Kidney epithelial cell (primary cell): ENCODE measurements at places on chromosomes 16 and 17. TPM values are rescaled to one million over a fixed set of nuclear protein-coding genes. Genes with fewer than 3 reads are reported as not detected.

KRT16 gene
- 4.2 and 4.8 TPM in 2 replicates for total RNA-seq

KRT13 gene
- total RNA-seq = 0.96 TPM in 1 of 2 replicates, not detected in the other

SLC5A10 gene
- total RNA-seq = not detected in 2 replicates

RCVRN gene
- 0.21 TPM in 1 of 2 replicates, not detected in the other for total RNA-seq

DNA sequence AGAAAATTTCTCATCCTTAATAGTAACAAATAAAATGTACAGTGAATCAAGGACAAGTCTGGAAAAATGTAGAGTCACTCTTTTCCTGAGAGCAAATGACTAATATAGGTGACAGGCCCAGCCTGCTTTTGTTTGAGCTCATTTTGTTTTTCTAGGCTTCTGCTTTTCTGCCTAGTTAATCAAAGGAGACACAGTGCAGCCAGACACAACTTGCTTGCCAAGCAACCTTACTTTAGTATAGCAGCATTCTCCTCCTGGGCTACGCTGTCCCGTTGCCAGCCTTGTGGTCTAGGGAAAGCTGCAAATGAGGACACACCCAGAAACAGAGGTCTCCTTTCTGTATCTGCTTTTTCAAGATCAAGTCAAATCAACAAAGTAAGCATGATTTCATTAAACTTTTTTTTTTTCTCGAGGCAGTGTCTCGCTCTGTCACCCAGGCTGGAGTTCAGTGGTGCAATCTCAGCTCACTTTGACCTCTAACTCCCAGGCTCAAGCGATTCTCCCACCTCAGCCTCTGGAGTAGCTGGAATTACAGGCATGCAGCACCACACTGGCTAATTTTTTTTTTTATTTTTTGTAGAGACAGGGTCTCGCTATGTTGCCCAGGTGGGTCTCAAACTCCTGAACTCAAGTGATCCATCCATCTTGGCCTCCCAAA lies 17.2 kb downstream of the GINS3 start:
- DNase-seq = peak; percentile 56

DNA sequence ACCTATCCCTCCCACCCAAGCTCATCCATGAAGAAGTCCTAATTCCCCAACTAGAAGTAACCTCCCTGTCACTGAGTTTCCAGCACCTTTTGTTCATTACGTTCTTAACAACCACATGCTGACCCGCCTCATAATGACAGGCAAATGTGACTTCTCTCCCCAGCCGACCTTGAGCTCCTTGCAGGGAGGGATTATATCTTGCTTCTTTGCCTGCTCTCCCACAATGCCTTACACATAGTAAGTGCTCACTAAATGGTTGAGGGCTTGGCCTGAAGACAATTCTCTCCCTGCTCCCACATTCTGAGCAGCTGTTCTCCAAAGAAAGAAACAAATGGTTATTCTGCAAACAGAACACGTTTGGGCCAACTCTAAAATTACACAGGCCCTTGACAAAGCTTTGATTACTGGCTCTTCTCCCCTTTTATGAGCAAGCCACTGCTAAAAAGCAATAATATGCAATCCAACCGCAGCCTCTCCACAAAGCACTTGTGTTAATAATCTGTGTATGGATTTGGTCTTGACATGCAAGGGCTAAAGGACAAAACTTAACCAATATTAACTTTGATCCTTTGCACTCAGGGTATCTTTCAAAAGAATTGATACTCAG lies 23.2 kb downstream of the SLC39A11 start:
- no peak for DNase-seq

DNA sequence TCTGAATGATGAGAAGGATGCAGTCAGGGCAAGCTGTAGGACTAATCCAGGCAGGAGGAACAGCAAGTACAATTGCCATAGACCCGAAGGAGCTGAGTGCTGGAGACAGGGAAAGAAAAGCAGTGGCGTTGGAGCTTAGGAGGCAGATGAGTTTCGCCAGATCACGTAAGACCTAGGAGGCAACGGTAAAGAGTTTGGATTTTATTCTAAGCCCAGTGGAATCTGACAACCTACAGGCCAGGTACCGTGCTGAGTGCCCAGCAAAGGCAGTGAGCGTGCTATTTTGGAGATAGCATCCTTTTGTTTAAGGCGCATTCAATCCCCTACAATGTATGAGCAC lies 1.2 kb downstream of the USP43 start:
- DNase-seq = no peak

- no peak for DNase-seq
Measured at GRCh38 chr17:81380666-81381518, 14.4 kb upstream of the BAHCC1 start.

- DNase-seq = no peak
Measured at GRCh38 chr16:4696172-4696904, 3.0 kb downstream of the NUDT16L1 start.

DNA sequence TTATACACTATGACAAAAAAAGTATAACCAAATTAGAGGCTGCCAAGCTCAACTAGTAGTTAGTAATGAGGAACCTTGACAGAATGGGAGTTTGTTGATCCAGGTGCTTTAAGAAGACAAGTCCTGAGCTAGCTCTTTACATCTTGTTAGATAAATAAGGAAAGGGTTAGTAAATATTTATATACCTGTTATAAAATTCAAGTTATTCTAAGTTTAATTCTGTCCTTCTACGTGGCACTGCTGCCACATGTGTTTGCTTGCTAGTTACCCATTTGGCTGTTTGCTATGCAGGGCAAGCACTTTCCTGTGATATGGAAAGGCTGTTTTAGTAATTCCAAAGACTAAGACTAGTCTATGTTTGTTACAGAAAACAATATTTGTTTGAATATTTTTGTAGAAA lies 180.5 kb downstream of the MYO1D start:
- no peak for DNase-seq

- no peak for DNase-seq
Measured at GRCh38 chr17:75227729-75228128, 22.2 kb downstream of the NUP85 start.

DNA sequence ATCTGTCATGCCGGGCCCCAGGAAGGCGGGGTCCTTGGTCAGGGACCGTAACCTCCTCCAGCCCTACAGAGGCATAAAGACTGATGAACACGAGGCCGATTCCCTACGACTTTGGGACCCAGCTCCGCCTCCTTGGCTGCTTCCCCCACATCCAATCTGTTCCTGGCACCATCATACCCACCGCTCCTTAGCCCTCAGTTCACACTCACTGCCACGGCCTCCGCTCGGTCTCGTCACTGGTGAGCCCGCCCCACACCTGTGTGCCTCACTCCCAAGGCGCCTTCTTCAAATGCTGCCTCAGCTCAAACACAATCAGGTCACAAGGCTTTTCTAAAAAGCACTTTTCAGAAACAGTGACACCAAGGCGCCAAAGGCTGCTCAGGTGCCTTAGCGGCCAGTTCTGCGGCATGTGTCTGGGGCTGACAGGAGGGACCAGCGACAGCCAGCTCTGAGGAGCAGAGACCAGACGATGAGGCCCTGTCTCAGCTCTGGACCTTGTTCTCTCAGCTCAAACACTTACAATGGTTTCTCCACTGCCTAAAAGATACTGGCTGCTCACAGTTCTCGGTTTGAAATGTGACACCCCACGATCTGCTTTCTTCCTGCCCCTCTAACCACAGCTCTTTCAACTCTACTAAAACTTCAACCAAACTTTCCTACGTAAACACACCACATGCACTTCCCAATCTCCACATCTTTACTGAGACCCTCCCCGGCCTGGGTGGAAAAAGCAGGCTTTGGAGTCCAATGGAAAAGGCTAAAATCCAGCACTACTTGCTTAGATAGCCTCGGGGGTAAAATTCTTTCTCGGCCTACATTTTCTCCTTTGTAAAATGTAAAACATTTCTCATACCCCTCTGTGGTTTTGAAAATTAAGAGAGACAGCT lies 33.2 kb downstream of the CYB5D2 start:
- no peak for DNase-seq

DNA sequence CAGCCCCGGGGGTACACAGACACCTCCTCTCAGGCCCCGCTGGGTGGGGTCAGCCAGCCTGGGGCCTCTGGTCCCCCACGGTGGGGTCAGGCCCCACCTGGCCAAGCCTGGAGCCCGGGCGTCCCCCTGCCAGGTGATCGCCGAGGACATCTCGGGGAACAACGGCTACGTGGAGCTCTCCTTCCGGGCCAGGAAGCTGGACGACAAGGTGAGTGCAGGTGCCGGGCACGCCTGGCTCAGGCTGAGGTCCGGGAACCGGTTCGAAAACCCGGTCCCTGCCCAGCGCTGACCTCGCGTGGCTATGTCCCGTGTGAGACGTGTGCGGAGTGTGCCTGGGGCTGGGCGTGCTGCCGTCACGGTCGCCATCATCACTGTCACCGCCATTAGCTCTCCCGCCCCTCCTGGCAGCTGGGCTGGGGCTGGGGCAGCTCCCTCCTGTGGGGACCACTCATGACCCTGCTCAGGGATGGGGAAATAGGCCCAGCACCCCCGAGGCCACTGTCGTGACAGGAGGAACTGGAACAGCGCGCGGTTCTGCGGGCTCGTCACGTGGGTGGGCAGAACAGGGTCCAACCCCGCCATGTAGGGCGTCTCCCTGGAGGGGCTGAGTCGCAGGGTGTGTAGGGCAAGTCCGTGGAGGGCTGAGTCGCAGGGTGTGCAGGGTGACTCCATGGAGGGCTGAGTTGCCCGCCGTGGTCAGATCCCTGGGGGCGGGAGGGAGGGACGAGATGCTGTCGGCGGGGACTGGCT lies 8.5 kb downstream of the CPNE7 start:
- DNase-seq = no peak

- no peak for DNase-seq
Measured at GRCh38 chr16:84255050-84255810, 15.4 kb upstream of the KCNG4 start.

DNA sequence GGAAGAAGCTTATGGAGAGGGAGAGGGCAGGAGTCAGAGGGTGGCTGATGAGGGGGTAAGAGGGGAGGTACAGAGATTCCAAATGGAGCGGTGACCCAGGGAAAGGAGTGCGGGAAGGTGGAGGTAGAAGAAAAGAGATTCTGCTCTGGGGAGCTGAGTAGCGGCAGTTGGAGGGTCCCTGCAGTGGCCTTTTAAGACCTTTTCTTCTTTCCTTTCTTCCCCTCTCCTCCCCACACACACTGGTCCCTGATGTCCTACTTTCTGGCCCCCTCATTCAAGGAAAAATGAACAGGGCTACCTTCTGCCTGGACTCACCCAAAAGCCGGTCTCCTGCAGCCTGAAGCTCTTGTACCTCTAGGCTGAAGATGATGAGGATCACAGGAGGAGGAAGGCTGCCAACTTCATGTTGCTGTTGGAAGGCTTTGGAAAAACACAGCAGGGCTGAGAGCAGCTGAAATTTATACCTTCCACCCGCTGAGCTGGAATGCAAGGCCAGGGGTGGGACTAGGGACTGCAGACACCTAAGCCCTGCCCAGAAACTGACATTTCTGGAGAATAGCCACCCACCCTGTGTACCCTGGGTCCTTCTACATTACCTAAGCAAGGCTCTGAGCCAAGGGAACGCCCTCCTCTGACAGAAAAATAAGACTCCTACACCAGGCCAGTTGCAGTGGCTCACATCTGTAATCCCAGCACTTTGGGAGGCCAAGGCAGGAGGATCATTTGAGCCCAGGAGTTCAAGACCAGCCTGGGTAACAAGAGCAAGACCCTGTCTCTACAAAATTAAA lies 9.4 kb upstream of the HEATR6 start:
- no peak for DNase-seq

GRCh38 chr16:30551781-30552180 lies 6.4 kb downstream of the ZNF764 start:
- no peak for DNase-seq

GRCh38 chr16:28321700-28322411 lies 29.5 kb downstream of the SBK1 start:
- no peak for DNase-seq

GRCh38 chr17:81167638-81168037 lies 1.6 kb upstream of the AATK start:
- DNase-seq = no peak

GRCh38 chr16:50252874-50253513 lies 13.4 kb upstream of the ADCY7 start:
- no peak for DNase-seq

GRCh38 chr17:53571342-53571741 lies 251.4 kb upstream of the KIF2B start:
- no peak for DNase-seq

- DNase-seq = no peak
Measured at GRCh38 chr16:10441726-10442125, 55.9 kb downstream of the ATF7IP2 start.
